Type B pancreatic cell (in vitro differentiated cells): ENCODE measurements at places on chromosomes 7 and 10. TPM values are rescaled to one million over a fixed set of nuclear protein-coding genes. Genes with fewer than 3 reads are reported as not detected.

The ZNF33A gene
- 31.5 and 32.2 TPM in 2 replicates for total RNA-seq

GRCh38 chr10:104642658-104643302 is 1.7 kb downstream of the SORCS3 start:
- H3K27me3 ChIP-seq = peaks cover 88% of the 10 kb centered on the region
- H3K27ac ChIP-seq = no peak overlapping the region
- H3K36me3 ChIP-seq = peaks cover 3% of the 10 kb centered on the region
- peaks cover 10% of the 10 kb centered on the region for H3K4me1 ChIP-seq

The TAC1 gene
- 12.8 and 18.9 TPM in 2 replicates for total RNA-seq

DNA sequence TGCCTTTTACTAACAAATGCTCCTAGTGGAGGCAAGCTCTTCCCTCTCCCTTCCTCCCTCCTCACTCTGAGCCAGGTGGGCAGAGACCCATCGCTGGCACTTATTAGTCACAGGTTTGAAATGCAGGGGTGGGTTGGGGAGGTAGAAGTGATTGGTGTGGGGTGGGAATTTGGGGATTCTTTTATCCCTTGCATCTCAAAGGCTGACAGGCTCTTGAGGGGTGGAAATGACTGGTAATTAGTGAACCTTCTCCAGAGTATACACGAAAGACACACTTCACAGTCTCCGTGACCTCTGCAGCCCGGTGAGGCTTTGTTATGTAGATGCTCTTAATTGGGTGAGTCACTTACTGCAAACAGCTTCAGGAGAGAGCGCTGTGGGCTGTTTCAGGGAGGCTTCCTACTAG is 13.9 kb upstream of the LRMDA start:
- no peak overlapping the region for H3K27ac ChIP-seq
- peaks cover 4% of the 10 kb centered on the region for H3K36me3 ChIP-seq
- H3K4me1 ChIP-seq = no peaks in the 10 kb centered on the region
- DNase-seq = no peak
- no peak overlapping the region for H3K4me3 ChIP-seq
- peaks cover 66% of the 10 kb centered on the region for H3K27me3 ChIP-seq

GRCh38 chr10:96509017-96509641 is 4.6 kb downstream of the TLL2 start:
- no peak overlapping the region for H3K27ac ChIP-seq
- peaks cover 62% of the 10 kb centered on the region for H3K27me3 ChIP-seq
- no peak for DNase-seq

DNA sequence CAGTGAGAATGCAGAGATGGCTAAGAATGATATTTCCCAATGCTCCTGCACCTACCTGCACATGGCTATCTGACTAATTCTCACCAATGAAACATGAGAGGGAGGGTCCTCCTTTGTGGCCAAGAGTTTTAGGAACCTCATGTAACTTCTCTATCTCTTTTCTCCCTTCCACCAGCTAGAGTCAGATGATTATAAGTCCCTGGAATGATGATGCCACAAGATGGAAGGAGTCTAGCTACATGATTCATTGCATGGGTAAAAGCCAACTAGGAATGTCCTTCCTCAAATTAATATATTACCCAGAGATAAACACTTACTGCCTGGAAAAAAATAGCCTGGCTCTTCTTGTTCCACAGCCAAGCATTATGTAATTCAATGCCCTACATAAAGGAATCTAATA is 55.1 kb upstream of the AASS start:
- no peaks in the 10 kb centered on the region for H3K27me3 ChIP-seq
- DNase-seq = no peak
- H3K4me1 ChIP-seq = no peaks in the 10 kb centered on the region
- no peak overlapping the region for H3K27ac ChIP-seq
- H3K4me3 ChIP-seq = no peak overlapping the region

The PLEKHA8 gene
- total RNA-seq = 27.7 and 46.0 TPM in 2 replicates

DNA sequence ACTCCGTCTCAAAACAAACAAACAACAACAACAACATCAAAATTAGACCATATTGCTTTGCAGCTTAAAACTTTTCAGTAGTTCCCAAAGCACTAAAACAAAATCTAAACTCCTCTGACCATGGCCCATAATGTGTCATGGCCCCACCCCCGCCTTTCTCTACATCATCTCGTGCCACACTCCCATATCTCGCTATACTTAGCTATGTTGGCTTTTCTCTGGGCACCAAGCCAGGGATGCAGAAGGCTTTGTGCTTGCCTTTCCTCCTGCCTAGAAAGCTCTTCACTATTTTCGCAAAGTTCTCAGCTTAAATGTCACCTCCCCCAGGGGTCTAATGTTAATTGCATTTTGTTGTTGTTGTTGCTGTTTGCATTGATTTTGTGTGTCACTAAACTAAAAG is 15.1 kb upstream of the SLC16A12 start:
- no peak overlapping the region for H3K27ac ChIP-seq
- no peak overlapping the region for H3K4me3 ChIP-seq
- no peaks in the 10 kb centered on the region for H3K36me3 ChIP-seq
- peaks cover 11% of the 10 kb centered on the region for H3K4me1 ChIP-seq
- no peak for DNase-seq
- no peaks in the 10 kb centered on the region for H3K27me3 ChIP-seq

GRCh38 chr10:62058476-62058875 is 157.0 kb downstream of the ARID5B start:
- H3K36me3 ChIP-seq = peaks cover 70% of the 10 kb centered on the region
- H3K27ac ChIP-seq = peak overlapping the region; percentile 39
- DNase-seq = no peak
- peaks cover 37% of the 10 kb centered on the region for H3K4me1 ChIP-seq
- no peaks in the 10 kb centered on the region for H3K27me3 ChIP-seq

The NIPSNAP2 gene
- total RNA-seq = 46.5 and 54.9 TPM in 2 replicates

The PTN gene
- 16.2 and 271 TPM in 2 replicates for total RNA-seq

DNA sequence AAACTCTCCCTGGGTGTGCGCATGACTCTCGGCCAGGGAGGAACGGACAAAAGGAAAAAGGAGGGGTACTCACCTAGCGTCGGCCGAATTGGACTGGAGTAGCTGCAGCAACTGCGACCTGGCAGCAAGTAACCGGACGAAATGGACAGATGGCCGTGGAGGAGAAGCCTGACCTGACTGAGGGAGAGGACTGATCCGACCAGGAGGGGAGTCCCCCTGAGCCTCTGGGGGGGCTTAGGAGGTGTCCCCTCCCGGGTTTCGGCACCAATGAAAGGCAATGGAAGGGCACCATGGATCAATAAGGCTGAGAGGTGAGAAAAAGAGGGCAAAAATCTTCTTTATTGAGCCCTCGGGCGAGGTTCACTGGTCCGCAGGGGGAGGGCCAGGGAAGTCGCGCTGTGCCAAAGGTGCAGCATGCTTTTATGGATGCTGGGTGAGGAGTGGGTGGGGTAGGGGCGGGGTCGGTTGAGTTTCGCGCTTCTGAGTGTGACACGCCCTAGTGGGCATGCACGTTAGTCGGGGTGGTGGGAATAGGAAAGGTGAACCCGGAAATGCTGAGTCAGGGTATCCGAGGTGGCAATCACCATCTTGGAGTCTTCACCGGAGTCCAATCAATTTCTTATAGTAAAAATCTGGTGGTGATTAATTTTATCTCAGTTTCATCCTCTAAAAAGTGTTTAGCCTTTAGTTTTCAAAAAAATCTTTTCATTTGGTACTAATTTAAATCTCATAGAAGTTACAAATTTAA is 638.5 kb upstream of the DPP6 start:
- H3K36me3 ChIP-seq = no peaks in the 10 kb centered on the region
- H3K27me3 ChIP-seq = no peaks in the 10 kb centered on the region
- H3K4me1 ChIP-seq = no peaks in the 10 kb centered on the region
- H3K4me3 ChIP-seq = no peak overlapping the region
- no peak for DNase-seq

The JCAD gene
- 11.0 and 31.0 TPM in 2 replicates for total RNA-seq

DNA sequence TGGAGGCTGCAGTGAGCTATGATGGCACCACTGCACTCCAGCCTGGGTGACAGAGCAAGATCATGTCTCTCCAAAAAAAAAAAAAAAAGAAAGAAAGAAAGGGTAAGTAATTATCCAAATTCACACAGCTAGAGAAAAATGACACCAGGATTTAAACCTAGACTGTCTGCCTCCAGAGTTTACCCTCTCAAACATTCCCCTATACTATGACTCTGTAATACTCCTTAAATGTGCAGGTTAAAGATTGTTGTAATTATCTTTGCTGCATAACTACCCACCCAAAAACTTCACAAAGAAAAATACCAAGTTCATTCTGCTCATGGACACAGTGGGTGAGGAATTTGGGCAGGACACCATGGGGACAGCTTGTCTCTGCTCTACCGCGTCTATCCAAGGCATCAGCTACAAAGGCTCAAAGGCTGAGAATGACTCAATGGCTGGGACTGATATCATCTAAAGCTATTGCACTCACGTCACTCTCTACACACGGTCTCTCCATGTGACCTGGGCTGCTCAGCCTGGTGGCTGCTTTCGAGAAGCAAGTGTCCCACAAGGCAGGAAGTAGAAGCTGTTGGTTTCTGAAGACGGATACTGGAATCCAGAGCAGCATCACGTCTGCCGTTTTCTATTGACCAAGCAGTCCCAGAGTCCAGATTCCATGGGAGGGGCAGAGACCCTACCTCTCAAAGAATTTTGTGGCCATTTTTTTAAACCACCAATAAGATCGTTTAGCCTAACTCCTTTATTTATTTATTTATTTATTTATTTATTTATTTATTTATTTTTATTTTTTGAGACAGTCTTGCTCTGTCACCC is 185.7 kb upstream of the AUTS2 start:
- peaks cover 7% of the 10 kb centered on the region for H3K27me3 ChIP-seq
- H3K4me3 ChIP-seq = no peak overlapping the region
- H3K36me3 ChIP-seq = no peaks in the 10 kb centered on the region

- no peaks in the 10 kb centered on the region for H3K36me3 ChIP-seq
- H3K27me3 ChIP-seq = peaks cover 6% of the 10 kb centered on the region
- DNase-seq = no peak
- H3K27ac ChIP-seq = no peak overlapping the region
- H3K4me3 ChIP-seq = no peak overlapping the region
These were observed 59.0 kb downstream of the SYPL1 start for GRCh38 chr7:106053109-106053508.

GRCh38 chr10:107206833-107207232 is 42.3 kb upstream of the SORCS1 start:
- H3K27ac ChIP-seq = no peak overlapping the region
- no peak for DNase-seq
- no peaks in the 10 kb centered on the region for H3K4me1 ChIP-seq
- no peaks in the 10 kb centered on the region for H3K36me3 ChIP-seq
- H3K4me3 ChIP-seq = no peak overlapping the region

DNA sequence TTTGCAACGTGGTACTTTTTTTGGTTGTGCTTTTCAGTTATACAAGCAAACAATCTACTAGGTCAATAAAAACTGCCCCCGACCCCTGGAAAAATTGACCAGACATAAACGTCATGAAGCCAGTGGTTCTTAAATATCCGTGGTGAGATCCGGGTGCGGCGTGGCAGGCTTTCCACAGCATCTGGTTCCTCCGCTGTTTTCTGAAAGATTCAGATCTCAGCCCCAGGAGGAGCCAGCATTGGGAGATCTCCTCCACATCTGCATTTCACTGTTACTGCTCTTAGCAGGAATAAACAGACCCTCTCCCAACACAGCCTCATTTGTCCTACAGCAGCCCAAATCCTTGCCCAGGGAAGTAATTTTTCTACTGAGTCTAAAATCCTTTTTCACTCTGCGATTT is 664.3 kb upstream of the FOXK1 start:
- peaks cover 38% of the 10 kb centered on the region for H3K36me3 ChIP-seq
- no peak overlapping the region for H3K4me3 ChIP-seq

GRCh38 chr10:22278441-22278782 is 37.8 kb upstream of the COMMD3 start:
- H3K27me3 ChIP-seq = peaks cover 20% of the 10 kb centered on the region
- H3K27ac ChIP-seq = no peak overlapping the region
- no peak for DNase-seq
- H3K4me3 ChIP-seq = no peak overlapping the region
- no peaks in the 10 kb centered on the region for H3K36me3 ChIP-seq

GRCh38 chr7:133053321-133053891 is 28.5 kb downstream of the CHCHD3 start:
- no peak overlapping the region for H3K27ac ChIP-seq
- H3K36me3 ChIP-seq = peaks cover 4% of the 10 kb centered on the region
- no peak for DNase-seq
- peaks cover 21% of the 10 kb centered on the region for H3K4me1 ChIP-seq
- H3K4me3 ChIP-seq = no peak overlapping the region

DNA sequence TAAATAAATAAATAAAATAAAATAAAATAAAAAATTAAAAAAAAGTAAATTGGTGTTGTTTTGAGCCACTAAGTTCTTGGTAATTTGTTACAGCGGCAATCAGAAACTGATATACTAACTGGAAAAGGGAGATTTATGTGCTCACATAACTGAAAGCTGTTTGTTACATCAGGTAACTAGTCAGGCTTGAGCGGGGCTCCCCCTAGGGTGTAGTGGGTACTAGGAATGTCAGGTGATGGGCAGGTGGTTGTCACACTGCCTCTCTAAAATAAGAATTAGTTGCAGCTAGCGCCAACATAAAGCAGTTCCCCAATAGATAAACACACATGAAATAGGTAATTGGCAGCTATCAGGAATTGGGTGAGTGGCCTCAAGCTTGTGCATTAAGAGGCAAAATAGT is 1336.9 kb downstream of the XPNPEP1 start:
- no peak overlapping the region for H3K4me3 ChIP-seq
- H3K4me1 ChIP-seq = peaks cover 6% of the 10 kb centered on the region
- H3K36me3 ChIP-seq = no peaks in the 10 kb centered on the region
